ENCODE measurements at places on chromosomes 2 and 18.

DNA sequence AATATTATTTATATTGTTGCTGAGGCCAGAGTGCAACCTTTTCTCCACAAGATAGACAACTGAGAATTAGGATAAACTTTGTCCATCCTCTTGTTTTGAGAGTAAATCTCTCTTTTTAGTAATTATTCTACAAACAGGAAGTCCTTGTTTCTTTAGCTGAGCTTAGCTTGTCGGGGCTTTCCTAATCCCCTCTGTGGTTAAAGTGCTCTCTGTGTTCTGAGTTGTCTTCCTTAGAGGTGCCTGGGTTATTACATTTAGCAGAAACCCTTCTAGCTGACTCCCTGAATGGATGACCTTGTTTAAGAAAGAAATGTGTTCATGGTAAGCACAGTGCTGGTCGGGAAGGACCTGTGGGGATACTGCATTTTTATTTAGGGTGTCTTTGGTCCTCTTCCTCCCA, 12.7 kb downstream of the USP39 start:
- no peak for DNase-seq

GRCh38 chr2:151251012-151251411, 10.7 kb downstream of the RBM43 start:
- DNase-seq, result no peak

DNA sequence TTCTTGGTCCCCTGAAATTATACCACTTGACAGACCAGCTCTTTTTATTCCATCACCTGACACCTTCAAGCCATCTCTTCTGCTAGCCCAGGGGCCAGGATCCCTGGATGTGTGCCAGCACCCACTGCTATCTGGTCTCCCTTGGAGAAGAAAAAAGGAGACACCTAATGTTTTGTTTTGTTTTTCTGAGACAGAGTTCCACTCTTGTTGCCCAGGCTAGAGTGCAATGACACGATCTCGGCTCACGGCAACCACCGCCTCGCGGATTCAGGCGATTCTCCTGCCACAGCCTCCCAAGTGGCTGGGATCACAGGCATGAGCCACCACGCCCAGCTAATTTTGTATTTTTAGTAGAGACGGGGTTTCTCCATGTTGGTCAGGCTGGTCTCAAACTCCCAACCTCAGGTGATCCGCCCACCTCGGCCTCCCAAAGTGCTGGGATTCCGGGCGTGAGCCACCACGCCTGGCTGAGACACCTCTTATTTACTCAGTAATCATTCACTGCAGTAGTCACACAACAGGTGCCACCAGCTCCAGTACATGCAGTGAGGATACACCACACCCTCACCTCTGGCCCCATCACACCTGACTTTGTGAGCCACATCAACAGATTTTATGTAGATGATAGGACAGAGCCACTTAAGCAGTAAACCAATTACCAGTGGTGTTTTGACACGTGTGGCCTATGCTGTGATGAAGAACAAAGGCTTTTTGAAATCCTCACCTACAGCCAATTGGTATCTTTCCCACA, 42.8 kb upstream of the PCBP1 start:
- DNase-seq, result no peak

GRCh38 chr18:48776156-48776555, 174.6 kb downstream of the SMAD7 start:
- DNase-seq, result no peak

GRCh38 chr2:64605026-64605471, 48.7 kb downstream of the SERTAD2 start:
- DNase-seq, result no peak

DNA sequence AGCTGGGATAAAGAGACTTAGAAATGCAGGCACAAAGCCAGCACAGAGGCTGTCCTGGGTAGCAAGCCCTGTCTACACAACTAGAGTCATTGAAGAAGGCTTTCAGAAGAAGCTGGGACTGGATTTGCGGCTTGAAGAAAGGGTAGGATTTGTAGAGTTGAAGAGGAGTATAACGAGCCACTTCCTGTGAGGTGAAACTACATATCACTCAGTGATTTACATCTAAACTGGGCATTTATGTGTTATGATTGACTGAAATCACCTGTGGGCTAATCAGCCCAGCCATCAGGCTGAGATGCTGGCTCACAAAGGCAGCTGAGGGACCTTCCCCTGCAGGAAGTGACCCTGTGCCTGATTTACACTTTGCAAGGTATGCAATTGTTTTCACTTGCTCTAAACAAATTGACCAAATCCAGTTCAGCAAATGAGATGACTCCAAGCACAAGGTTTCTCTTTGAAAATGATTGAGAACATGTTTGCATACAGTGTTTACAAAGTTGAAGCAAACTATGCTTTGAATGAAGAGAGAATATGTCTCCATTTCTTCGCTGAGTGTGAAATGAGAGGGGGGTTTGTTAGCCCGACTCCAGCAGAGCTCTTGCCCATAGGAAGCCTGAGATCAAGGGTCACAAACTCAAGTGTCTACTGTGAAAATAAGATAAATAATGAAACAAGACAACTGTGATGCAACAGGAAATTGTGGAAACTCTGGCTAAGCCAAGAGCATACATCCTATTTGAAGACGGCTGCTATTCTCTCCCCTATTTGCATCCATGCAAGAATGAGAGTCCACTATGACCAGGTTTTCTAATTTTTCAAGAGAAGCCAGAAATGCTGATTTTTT, 69.3 kb upstream of the HK2 start:
- DNase-seq, result peak; percentile 37

DNA sequence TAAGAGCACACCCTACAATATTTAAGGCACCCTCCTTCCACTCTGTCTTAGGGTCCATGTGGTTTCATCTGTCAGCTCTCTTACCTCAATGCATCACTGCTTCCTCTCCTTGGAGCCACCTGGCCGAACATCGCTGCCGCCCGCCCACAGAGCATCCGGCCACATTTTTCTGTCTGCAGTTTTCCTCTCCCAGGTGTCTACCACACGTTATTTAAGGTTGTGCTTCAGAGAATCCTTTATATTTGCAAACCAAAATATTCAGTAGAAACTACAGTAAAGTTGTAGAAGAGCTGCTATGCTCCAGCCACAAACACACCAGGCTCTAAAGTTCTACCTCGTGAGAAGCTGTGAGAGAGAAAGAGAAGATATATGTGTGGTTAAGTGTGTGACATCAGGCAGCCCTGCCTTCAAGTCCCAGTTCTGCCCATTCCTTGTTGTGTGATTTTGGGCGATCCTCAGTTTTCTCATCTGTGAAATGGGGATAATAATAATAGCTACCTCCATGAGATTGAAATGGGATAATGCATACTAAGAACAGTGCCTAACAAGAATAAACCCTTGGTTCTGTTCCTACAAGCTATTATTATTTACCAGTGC, 4.9 kb upstream of the STK17B start:
- DNase-seq, result no peak

Data from NCI-H345 (cell line).